Activated CD4-positive, alpha-beta T cell treated with anti-CD3 and anti-CD28 coated beads, Interleukin-2, amount 50 U/mL, for 4 hours (primary cell): ENCODE measurements at places on chromosomes 3 and 15.

- no peak for DNase-seq
Measured at GRCh38 chr15:27214961-27215360, 244.0 kb downstream of the GABRG3 start.

DNA sequence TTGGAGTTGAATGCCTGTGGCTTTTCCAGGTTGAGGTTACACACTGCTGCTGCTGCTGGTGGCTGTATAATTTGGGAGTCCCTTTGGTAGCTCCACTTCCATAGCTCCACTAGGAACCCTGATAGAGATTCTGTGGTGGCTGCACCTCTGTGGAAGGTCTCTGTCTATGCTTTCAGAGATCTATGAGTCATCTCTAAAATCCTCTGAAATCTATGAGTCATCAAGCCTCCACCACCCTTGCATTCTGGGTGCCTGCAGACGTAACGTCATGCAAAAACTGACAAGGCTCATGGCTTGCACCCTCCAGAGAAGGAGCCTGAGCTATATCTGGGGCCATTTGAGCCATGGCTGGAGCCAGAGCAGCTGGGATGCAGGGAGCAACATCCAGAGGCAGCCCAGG is 1037.0 kb upstream of the CFAP20DC start:
- peak; percentile 11 for DNase-seq

DNA sequence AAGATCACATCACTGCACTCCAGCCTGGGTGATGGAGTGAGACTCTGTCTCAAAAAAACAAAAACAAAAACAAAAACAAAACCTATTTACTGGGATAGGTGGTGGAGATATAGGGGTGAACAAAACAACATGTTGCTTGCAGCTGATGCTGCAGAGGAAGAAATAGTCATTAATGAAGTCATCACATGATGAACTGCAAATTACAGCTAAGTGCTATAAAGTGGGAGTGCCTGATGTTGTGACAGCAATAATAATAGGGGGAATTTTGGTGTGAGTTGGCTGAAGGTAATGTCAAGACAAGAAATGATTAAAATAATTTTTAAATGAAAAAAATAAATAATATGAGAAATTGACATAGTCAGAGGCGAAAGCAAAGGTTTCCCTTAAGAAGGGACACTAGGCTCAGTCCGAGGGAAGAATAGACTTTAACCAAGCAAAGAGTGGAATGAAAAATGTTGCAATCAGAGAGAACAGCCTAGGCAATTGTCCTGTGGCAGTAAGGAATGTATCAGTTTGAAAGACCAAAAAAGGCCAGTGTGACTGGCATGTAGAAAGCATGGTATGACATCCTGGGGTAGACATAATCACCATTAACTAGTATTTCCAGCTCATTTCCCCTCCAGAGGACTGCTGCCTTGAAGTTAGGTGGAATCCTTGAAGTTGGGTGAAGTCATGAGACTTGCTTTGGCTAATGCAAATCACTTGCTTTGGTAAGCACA is 14.7 kb upstream of the PIK3CB start:
- no peak for DNase-seq

DNA sequence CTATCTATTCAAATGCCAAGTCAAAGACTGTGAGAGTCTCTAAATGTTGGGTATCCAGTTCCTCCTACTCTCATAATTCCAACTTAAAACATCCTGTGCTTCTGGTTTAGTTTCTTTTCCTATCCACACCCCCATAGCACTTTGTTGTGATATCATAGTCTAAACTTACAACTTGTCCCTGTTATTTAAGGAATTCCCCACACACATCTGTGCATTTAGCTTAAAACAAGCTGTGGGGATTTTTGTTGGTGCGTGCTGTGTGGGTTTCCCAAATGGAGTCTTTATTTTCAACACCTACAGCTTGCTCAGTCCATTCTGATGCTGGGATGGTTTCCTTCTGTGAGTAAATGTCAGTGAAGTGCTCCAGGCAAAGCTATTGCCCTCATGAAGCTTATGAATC is 167.3 kb downstream of the GMNC start:
- DNase-seq: no peak

GRCh38 chr3:127728417-127729015 is 55.8 kb downstream of the ABTB1 start:
- no peak for DNase-seq

DNA sequence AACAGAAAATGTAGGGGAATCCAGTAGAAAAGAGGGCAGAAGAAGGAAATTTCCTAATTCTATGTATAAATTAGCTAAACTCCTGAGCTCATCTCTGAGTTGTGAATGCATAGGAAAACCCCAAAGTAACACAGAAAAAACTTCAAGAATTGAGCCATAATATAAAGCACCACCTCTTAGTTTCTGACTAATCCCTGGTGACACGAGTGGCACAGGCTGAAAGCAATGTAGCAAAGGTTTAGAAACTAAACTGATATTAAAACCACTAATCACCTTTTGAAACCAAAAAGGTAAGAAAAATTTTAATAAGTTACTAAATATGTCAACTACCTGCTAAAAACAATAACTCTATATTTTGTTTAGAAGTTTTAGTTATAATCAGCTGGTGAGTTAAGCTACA is 255.6 kb upstream of the NECTIN3 start:
- no peak for DNase-seq

DNA sequence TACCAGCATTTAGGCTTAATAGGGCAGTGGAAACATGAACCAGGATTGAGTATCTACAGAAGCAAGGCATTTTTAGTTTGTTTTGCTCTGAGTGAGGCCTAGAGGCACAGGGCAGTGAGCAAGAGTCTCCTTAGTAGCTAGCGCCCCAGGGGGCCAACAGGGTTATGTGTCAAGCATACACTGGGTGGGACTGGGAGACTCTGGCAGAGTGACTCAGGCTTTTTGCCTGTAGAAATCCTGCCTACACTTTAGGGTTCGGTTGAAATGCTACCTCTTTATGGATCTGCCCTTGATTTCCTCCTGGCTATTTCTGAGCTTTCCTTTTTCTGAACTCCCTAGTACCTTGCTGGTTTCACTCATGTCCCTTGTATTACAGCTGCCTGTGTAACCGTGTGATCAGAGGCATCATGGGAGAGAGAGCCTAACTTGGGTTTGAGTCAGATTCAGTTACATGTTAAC is 72.2 kb downstream of the TOP2B start:
- no peak for DNase-seq

- DNase-seq: no peak
Measured at GRCh38 chr3:156685198-156685597, 10.8 kb downstream of the TIPARP start.

- no peak for DNase-seq
Measured at GRCh38 chr15:68552773-68553172, 26.0 kb upstream of the CORO2B start.

- peak; percentile 50 for DNase-seq
Measured at GRCh38 chr3:46959161-46959511, 17.4 kb downstream of the CCDC12 start.

GRCh38 chr15:48935236-48935635 is 28.5 kb downstream of the SHC4 start:
- no peak for DNase-seq

DNA sequence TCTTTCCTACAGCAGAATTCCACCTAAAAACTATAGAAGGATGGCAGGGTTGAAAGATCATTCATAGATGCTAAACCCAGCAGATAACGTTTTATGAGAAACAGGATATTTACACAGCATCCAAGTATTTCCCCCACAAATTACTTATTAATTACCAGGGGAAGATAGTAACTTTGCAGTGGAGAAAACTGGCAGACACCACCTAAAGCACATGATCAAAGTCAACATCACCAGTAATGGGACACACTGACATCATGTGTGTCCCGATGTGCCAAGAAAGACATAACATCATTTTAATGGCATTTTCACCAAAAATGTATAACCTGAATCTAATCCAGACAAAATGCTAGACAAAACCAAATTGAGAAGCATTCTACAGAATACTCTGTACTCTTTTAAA is 220.4 kb upstream of the THBS1 start:
- DNase-seq: no peak

DNA sequence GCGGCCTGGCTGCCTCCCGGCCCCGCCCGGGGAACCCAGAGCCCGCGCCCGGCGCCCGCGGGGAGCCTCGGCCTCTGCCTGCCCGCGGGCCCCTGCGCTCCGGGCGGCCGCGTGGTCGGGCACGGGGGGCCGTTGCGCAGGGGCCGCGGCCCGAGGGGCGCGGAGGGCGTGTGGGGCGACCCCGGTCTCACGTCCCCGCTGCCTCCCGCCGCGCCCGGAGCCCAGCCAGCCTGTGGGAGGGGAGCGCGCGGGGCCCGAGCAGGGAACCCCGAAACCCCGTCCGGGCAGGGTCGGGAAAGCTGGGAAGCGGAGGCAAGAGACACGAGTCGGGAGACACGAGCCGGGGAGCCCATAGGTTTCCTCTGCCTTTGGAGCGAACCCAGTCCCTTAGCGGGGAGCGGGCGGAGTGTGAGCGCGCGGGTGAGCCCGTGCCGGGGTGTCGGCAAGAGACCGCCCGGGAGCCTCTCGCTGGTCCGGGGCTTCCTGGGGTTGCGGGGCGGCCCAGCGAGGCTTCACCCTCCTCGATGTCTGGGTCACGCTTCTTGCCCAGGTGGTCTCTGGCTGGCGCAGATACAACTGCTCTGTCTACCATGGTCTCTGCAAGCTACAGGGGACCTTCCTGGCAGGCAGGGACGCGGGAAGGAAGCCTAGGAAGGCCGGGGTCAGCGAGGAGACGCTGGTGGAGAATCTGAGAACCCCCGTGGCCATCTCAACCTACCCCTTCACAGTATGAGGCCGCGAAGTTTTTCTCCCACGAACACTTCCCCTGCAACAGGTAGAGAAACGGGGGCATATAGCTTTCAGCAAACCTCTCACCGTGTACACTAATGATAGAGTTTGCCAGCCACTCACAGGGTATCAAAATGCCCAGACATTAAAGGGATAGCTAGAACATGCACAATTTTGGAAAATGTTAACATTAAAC is 586 bp downstream of the LRRK1 start:
- no peak for DNase-seq

- no peak for DNase-seq
Measured at GRCh38 chr3:78516937-78517336, 1250.9 kb downstream of the ROBO1 start.

DNA sequence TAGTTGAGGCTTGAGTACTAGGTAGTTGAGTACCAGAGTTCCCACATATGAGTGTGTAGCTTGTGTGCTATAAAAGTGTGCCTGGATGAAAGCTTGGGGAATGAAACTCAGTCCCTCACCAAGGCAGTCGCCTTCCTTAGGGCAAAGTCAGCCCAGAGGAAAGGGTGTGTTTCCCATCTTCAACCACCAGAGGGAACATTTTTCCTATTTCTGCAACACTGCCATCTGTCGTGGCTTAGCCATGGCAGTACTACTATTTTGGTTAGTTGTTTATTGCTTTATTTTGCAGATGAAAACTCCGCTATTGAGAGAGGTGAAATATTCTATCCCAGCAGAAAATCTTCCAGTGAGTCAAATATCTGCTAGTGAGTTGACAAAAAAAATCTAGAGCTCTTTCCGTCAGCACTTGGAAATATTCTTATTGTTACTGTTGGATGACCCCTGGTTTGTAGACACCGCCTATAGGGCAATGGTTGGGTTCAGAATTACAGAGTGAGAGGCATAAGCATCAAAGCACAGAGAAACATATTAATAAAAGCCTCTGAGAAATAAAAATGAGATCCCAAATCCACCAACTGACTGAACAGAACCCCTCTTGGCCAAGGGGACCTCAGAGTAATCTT is 239.9 kb downstream of the CPNE4 start:
- no peak for DNase-seq

- no peak for DNase-seq
Measured at GRCh38 chr15:67035886-67036285, 29.5 kb upstream of the SMAD3 start.

DNA sequence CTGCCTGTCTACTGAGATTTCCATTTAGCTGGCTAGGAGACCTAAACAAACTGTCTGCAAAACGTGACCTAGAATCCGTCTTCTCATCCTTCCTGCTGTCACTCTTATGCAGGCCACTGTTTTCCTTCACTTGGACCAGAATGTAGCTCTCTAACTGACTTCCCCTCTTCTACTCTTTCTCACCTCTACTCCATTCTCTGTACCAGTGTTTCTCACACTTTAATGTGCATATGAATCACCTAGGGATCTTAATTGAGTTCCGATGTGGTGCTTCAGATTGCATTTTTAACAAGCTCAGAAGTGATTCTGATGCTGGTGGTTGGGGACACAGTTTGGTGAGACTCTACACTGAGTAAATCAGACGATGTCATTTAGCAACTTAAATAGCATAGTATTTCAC is 1.6 kb upstream of the GBE1 start:
- no peak for DNase-seq

DNA sequence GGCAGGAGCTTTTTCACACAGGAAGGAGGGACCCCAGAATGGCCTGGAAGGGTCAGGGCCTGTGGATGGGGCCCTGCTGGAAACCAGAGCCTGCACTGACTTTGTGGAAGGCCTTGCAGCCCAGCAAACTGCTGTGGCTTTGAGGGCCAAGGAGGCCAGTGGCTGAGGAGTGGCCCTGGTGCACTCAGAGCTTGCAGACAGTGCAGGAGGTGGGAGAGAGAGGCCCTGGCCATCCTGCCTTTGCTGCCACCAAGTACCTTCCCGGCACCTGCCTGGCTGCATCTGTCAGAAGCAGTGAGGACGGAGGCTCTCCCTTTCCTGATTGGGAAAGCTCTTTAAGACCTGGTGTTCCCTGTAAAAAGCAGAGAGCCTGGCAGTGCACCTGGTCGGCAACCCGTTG is 6.4 kb downstream of the PSTPIP1 start:
- DNase-seq: no peak

GRCh38 chr3:49747792-49748480 is 24.2 kb upstream of the GMPPB start:
- no peak for DNase-seq

DNA sequence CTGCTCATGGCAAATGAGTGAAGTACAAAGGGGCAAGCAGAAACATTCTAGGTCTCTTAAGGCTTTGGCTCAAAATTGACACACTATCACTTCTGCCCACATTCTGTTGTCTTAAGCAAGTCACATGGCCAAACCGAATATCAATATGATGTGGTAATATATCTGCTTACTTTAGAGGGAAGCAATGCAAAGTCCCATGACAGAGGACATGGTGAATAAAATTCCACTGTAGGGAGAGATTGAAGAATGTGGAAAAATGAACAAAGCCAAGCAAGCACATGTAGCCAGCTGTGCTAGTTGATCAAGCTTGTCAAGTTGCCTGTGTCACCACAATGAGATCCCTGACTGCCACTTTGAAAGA is 11.2 kb upstream of the TBC1D5 start:
- DNase-seq: no peak
